NCI-H748 treated with DMSO at 0.1 percent for 48 hours (cell line): ENCODE measurements at places on chromosomes 5 and 9.
A peak's percentile ranks its signal among the peaks of the same experiment; 100 is the strongest.

- no peak for DNase-seq
Observed at GRCh38 chr9:27977931-27978330, 404.6 kb upstream of the C9orf72 start.

- no peak for DNase-seq
Observed at GRCh38 chr5:10478436-10478835, 36.8 kb downstream of the ROPN1L start.

DNA sequence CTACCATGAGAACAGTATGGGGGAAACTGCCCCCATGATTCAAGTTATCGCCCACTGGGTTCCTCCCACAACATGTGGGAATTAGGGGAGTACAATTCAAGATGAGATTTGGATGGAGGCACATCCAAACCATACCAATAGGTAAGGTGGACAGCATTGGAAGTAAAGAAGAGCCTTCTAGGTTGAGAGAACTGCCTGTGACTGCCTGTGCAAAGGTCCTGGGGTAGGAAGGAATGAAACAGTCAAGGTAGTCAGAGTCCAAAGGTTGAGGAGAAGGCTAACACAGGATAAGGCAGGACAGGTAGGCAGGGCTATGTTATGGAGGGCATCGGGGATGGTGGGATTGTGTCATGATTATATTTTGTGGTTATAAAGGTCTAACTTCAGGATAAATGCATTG, 6.1 kb downstream of the GDA start:
- DNase-seq: no peak

DNA sequence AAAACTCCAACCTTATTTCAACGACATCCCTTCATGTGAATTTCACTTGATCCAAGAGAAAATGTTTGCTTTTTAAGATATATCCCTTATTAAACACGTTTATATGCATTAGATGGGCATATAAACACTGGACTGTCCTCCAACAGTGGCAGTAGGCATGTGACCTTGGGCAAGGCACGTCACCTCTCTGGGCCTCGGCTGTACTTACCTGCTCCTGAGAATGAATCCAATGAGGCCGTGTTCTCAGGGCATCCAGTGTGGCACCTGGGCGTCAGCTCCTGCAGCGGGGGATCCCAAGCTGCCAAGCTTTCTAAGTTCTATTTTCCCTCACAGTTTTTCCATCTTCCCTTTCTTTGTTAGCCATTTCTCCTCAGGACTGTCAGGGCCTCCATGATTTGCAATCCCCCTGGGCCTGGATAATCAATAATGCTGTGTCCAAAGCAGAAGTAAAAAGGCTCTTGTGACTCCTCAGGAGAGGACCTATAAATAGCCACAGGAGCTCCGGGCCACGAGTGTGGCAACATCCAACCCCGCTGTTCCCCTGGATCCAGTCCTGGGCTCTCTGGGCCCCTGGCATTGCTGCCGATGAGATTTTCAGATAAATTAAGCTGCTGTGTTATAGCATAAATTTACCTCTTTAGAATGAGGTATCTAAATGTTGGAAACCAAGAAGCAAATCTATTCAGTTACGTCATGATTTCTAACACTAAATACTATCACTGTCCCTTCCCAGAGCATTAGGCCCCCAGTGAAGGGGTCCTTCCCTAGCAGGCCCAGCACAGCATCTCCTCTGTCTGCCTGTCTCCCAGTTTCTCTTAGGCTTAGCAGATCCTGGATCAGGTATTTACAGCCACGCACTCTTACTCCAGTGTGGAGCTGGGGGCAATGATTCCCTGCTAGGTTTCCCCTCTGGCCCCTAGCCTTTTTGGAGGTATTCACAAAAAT, 76.8 kb downstream of the PTPN3 start:
- DNase-seq: no peak

DNA sequence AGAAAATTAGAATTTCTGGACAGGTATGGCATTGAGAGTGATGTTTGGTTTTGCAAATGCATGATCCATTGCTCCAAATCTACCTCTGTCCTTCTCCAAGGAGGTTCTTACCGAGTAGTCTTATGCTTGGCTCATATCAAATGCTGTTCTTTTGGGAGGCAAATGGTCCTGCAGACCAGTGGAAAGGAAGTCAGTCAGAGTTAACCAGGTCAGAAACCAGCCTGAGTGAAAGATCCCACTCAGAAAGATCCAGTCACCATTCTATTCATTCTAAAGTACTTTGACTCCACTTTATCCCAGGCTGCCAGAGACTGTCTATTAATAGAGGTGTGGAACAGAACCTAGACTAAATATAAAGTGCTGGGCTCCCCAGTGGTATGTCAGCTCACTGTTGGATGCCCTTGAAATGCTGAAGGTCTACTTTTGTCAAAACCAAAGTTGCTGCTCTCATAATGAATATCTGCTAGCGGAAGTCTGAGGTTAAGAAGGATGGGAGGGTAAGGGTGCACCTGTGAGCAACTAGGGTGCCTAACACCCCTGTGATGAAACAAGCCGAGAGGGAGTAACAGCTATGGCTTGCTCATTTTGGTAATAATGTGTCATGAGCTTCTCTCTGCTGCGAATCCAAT, 302.2 kb downstream of the ZNF608 start:
- no peak for DNase-seq

- DNase-seq: no peak
Observed at GRCh38 chr9:81832571-81833285, 95.5 kb upstream of the SPATA31D4 start.

DNA sequence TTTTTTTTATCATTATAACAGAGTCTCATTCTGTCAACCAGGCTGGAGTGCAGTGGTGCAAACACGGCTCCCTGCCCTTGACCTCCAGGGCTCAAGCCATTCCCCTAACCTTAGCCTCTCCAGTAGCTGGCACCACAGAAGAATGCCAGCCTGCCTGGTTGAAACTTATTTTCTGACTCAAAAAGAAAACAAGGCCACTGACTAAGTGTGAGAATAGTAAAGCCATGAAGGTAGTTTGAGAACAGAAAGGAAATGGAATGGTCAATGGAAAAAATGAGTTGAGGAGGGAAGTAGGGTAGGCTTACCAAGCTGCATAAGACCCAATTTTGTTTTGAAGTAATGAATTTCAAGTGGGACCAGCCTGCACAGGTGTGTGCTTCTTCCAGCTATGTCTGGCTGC, 82.8 kb upstream of the RORB start:
- DNase-seq: no peak

DNA sequence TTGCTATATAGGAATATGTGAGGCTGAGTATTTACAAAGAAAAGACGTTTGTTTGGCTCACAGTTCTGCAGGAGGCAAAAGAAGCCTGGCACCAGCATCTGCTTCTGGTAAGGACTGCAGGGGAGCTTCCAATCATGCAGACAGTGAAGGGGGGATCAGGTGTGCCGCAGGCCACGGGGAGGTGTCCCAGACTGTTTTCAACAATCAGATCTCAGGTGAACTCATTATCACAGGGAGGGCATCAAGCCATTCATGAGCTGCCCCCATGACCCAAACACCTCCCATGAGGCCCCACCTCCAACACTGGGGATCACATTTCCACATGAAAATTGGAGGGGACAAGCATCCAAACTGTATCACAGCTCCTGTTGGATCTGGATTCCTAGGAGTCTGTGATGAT, 30.4 kb upstream of the TRIM14 start:
- DNase-seq: no peak

GRCh38 chr9:36268007-36268427, 9.8 kb upstream of the GNE start:
- DNase-seq: no peak

DNA sequence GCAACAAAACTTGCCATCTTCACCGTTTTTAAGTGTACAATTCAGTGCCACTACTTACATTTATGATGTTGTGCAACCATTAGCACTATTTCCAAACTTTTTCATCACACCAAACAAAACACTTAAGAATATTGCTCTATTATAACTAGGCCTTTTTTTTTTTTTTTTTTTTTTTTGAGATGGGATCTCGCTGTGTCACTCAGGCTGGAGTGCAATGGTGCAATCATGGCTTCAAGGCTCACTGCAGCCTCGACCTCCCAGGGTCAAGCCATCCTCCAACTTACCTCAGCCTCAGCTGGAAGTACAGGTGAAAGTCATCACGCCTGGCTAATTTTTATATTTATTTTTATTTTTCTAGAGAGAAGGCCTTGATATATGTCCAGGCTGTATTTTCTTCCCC, 22.3 kb upstream of the LMNB1 start:
- no peak for DNase-seq

GRCh38 chr5:180441564-180442051, 52.6 kb upstream of the CNOT6 start:
- DNase-seq: no peak

DNA sequence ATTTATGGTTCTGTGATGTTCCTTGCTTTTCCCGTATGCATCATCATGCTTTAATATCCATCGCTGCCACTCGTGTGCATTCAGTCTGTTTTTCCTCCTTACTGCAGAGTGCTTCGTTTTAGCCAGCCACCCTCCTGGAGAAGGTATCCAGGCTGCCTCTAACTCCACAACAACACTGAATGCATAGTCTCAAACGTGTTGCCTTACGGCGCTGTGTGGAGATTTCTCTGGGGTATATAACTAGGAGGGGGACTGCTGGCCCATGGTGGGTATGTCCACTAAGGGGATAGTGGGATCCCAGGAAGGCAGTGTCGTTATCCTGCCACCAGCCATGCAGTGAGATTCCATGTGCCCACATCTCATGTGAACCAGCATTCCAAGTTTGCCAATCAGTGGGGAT, 16.4 kb downstream of the BTNL9 start:
- no peak for DNase-seq

- DNase-seq: no peak
Observed at GRCh38 chr9:86454701-86455615, 100.7 kb upstream of the TUT7 start.

GRCh38 chr5:2492476-2492875, 259.0 kb downstream of the IRX2 start:
- no peak for DNase-seq

GRCh38 chr9:132054024-132054423, 25.6 kb downstream of the MED27 start:
- DNase-seq: no peak

- peak; percentile 39 for DNase-seq
Observed at GRCh38 chr9:76586390-76587314, 127.7 kb downstream of the GCNT1 start.

DNA sequence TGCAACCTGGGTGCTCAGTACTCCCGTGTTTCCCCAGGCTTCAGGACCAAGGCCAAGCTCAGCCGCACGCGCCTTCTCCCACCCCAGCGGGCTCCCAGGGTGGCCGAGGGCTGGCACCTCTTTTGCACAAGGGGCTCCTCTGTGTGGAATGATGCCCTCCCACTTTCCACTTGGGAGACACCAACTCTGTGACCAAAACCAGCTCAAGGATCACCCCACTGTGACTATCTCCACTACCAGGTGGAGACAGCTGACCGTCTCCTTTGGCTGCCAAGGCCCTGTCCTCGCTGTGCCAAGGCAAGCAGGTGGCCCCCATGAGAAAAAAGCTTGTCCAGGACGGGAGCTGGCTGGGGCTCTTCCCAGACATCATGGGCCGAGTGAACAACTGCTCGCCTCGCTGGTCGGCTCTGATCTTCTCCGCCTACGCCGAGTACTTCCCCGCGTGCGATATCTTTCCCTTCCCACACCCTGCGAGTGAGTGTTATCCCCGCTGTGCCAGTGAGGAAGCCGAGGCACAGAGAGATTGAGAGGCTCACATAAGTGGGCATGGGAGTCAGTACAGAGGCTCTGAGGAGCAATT, 132.8 kb downstream of the ZNF354C start:
- no peak for DNase-seq

DNA sequence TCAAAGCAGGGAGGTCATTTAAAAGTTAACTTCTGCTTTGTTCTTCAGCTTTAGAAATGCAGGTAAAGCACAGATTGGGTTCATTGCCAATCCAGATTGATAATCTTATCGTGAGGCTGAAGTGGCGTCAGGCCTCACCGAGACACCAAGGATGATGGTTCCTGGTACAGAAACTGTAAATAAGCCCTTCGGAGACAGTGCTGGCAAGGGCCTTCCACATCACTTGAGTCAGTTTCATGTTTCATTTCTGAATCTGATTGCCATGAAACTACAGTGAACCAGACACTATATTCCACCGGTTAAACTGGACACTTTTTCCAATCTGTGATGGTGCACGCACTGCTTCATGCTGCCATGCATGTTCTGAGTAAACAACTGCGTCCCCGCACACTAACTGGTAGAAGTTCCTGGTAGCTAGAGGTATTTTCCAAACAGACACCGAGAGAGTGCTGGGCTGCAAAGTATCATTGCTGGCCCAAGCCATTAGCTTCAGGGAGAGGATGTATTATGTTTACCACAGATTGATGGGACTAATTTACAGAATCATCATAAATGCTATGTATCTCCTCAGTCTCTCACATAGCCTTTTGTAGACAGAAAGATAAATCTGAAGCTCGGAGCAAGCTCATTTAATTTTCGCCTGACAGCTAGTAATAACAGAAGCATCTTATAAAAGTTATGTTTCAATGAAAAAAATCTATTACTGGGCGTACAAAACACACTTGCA, 336.1 kb downstream of the GLIS3 start:
- no peak for DNase-seq

DNA sequence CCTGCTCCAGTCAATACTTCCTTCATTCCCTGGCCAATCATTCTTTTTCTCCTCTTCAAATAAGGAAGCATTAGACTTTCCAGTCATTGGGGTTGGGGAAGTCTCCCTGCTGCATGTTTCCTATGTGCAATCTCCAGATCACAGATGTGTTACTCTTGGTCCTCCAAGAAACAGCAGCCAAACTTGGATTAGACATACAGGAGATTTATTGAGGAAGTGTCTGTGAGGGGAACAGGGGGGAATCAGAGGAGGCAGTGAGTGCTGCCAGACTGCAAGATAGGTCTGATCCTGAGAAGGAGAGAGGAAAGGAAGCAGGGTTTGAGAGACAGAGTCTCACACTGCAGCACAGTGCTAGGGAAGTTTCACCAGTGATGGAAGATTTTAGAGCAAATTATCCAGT, 40.6 kb upstream of the SLIT3 start:
- DNase-seq: no peak

GRCh38 chr9:110900456-110900855, 137.8 kb downstream of the LPAR1 start:
- DNase-seq: no peak

DNA sequence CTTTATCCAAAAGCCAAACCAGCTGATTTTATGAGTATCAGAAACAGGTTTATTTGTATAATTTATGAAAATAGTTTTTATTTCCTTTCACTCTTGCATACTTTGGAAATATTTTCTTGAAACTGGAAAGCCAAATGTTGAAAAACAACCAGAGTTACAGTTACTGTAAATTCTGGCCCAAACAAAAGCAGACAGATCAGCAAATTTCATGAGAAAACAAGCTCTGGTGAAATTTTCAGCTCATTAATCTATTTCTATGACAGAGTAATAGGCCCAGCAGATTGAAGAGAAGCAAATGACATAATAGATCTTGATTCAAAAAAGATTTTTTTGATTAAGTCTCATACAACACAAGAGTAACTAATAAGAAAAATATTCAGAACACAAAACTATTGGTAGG, 182.7 kb downstream of the ENC1 start:
- DNase-seq: no peak
